ENCODE measurements at places on chromosomes 3 and 15.

DNA sequence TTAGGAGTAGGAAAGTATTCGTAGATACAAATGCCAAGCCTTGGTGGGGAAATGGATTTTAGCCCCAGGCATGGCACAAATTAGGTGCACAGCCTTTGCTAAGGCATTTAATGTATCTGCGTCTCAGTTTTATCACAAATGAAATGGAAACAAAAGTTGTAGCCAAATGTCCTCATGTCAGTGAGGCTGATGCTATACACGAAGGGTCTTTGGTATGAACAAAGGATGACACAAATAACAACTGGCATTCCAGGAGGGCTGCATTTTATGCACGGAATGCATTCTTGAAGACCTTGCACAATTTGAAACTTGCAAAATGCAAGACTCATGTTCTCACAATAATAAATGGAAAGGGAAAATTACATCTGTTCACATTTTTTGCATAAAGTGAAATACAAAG, 181.9 kb downstream of the SV2B start:
- no peak for DNase-seq

DNA sequence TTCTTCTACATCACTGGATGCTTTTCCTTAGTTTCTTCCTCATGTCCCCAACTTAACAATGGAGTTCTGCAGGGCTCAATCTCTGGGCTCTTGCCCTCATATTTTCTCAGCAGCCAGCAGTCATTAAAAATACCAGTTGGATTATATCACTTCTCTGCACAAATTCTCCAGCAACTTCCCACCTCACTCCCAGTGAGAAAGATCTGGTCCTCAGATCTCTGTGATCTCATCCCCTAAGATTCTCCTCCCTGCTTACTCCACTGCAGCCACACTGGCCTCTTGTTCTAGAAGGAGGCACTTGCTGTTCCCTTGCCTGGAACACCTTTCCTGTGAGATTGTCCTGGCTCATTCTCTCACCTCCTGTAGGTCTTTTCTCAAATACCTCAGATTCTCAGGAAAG, 6.1 kb downstream of the ERICH6 start:
- DNase-seq: no peak

DNA sequence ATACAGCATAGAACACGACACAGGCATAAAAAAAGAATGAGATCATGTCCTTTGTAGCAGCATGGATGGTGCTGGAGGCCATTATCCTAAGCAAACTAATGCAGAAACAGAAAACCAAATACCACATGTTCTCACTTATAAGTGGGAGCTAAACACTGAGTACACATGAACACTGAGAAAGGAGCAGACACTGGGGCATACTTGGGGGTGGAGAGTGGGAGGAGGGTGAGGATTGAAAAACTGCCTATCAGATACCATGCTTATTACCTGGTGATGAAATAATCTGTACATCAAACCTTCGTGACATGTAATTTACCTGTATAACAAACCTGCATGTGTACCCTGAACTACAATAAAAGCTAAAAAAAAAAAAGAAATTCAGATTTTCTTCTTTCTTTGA, 100.4 kb downstream of the PPM1L start:
- no peak for DNase-seq

DNA sequence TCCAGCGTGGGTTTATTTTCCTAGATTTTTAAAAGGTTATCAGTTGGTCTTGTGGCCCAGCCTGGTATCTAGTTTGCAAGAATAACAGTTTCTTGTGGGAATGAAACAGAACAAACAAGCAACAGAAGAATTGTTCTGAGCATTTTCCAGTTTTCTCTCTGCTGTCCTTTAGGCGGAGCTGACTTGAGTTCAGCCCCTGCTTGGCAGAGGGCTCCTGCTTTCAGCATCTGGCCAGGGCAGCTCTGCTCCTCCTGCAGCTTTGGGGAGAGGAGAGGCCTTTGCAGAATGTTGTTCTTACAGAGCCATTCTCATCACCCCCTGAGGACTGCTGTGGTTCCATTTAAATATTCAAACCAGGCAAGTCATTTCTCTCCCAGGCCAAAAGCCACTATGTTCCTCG, 117.7 kb downstream of the ALDH1A2 start:
- DNase-seq: no peak

- DNase-seq: no peak
Measured at GRCh38 chr3:47761046-47761445, 20.6 kb downstream of the SMARCC1 start.

DNA sequence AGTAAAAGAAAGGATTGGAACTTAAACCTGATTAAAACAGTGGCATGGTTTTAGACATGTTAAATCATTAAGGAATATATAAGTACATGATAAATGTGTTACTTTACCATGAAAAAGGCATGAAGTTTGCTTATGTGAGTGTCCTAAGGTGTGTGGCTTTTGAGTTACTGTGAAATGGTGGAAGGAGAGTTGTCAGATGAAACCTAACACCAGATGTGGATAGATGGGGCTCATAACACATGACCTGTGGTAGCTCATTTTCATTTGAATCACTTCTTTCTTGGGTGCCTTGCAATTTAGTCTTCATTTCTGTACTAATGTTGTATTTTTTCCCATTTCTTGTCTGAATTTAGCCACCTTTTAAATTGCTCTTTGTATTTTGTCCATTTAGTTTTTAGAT, 13.0 kb downstream of the MEF2A start:
- DNase-seq: no peak

DNA sequence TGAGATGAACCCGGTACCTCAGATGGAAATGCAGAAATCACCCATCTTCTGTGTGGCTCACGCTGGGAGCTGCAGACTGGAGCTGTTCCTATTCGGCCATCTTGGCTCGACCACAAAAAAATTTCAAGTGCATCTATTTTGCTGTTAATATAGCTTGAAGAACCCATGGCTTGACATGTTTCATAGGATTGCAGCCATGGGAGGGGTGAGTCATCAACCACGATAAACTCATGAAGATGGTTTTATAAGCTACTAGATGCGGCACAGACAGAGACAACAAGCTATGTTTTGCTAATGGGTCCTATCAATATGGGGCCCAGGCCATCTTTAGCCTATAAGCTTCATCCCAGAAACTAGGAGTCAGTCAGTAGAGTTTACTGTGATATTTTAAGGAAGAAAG, 100.4 kb upstream of the PHLDB2 start:
- no peak for DNase-seq

GRCh38 chr3:62597491-62597890, 224.1 kb upstream of the FEZF2 start:
- no peak for DNase-seq

GRCh38 chr3:23798876-23799275, 6.9 kb upstream of the UBE2E1 start:
- no peak for DNase-seq

- DNase-seq: no peak
Measured at GRCh38 chr15:68526269-68526668, 52.5 kb upstream of the CORO2B start.

GRCh38 chr3:182808041-182808770, 14.9 kb downstream of the ATP11B start:
- no peak for DNase-seq

DNA sequence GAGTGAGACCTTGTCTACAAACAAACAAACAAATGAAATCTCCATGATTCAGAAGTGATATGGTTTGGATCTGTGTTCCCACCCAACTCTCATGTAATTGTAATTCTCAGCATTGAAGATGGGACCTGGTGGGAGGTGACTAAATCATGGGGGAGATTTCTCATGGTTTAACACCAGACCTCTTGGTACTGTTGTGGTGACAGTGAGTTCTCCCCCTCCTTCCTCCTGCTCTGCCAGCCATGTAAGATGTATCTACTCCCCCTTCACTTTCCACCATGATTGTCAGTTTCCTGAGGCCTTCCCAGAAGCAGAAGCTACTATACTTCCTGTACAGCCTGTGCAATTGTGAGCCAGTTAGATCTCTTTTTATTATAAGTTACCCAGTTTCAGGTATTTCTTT, 438.4 kb upstream of the THBS1 start:
- no peak for DNase-seq

DNA sequence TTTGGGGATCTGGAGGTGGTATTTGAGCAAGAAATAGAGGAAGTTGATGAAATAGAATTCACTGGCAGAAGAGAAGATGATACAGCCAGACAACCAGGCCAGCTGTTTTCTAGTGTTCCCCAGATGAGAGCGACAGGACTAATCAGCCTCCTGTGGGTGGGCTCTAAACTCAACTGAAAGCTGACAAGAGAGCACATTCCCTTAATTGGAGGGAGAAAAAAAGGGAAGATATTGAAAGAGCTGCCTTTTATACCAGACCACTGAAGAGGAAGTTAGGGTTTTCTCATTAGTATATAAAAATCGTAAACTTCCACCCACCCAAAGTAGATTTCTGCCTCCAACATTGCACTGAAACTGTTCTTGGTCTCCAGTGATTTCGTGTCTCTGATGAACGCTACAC, 6.5 kb upstream of the TM4SF19 start:
- no peak for DNase-seq

- no peak for DNase-seq
Measured at GRCh38 chr3:149765762-149766334, 13.6 kb upstream of the COMMD2 start.

DNA sequence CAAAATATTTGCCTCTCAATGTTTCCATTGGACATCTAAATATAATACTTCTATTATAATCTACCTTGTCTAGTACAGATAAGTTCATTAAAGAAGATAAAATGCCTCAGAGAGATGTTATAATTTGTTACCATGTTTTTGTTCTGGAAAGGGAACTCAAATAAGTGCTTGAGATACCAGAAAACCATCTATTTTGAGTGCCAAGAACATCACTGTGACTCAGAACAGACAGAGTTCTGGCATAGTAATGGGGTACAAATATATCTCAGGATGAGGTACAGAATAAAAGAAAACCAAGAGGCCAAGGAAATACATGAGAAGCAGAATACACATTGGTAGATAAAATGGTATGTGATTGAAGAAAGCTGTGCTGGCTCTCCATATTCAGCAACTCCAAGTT, 58.9 kb downstream of the IMPG2 start:
- no peak for DNase-seq

DNA sequence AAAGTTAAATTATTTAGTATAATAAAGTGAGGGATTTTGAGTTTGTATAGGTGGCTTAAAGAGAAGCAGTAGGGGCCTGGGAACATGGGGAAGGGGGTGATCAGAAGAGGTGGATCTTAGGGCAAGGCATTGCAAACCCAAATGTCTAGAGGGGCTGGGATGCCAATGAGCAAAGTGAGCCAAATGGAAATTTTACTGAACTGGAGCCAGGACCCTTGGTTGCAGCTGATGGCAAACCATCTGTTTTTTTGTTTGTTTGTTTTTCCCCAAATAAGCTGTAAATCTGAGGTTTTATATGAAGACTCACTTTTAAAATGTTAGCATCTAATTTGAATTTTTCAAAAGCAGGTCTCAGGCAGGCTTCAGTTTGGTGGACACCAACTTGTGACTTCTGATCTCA, 14.8 kb upstream of the PARP14 start:
- DNase-seq: no peak

DNA sequence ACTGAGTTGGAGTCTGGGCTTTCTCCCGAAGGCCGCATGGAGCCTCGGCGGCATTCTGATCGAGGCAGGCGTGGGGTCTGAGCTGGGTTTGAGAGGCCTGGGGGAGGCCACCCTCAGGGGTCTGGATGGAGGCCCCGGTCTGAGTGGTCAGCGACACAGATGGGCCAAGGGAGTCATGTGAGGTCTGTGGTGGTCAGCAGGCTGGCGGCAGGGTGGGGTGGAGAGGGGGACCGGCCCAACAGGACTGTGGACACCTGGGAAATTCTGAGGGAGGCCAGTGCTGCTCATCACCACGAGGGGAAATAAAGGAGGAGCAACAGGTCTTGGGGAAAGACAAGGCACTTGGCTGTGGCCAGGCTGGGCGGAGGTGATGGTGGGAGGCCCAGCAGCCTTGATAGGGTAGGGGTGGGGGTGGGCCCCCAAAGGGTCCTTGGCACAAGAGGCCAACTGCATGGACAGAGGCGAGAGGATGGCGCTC, 16.2 kb downstream of the CTSH start:
- DNase-seq: no peak

DNA sequence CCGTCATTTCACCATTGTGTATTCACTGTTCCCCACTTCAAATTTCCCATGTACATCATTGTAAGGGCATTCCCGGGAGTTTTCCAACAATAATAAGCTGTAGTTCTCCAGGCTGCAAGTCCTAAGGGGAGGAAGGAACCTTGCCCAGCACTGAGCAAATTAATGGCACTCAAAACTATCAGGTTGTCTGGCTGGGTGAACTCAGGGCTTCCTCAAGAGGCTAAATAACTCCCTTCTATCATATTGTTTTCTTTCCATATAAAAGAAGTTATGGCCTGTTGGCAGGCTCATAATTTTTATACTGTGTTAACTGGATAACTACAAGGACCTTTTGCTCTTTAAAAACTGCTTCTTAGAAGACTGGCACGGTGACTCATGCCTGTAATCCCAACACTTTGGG, 71.4 kb downstream of the SEMA6D start:
- no peak for DNase-seq

DNA sequence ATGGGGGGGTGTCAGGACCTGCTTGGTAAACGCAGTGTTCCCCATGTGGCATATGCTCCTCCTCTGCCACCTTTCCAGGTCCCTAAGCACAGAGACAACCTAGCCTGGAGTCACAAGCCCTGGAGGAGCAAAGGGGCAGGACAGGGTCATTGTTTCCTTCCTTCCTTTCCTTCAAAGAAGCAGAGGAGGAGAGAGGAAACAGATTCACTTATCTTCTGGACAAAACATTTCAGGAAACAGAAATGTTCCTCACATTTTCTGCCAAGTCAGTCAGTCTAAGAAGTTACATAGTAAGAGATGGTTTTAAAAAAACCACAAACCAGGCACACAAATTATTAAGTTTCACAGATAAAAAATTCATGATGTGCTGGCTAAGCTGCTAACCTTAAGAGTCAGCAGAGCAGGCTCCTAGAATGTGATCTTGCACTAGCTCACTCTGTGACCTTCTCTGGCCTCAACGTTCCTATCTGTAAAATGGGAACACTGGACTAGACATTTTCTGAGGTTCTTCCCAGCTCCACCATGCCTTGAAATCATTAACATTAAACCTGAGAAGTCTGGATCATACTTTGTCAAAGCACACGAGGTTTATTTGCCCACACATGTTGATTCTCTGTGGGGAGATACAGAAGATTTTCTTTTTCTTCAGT, 47.9 kb downstream of the ATP13A5 start:
- no peak for DNase-seq

GRCh38 chr15:40040770-40041169, 1.8 kb upstream of the SRP14 start:
- DNase-seq: no peak
